Hindlimb muscle (tissue), 1 donor: ENCODE measurements at places on chromosomes 11 and 22. TPM values are rescaled to one million over a fixed set of nuclear protein-coding genes. Genes with fewer than 3 reads are reported as not detected.

DNA sequence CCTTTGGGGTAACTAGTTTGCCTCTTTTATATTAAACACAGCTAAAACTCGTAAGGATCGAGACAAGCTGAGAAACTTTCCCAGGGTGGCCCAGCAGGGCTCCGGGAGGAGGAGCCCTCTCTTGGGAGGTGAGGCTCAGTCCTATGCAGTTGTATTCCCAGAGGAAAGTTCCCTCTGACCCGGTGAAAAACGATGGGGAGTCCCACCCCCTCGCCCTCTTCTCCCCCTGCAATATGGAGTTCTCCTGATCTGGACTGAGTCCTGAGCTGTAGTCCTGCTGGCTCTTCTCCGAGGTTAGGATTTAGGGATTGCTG, 1.3 kb downstream of the NTM start:
- DNase-seq = no peak

DNA sequence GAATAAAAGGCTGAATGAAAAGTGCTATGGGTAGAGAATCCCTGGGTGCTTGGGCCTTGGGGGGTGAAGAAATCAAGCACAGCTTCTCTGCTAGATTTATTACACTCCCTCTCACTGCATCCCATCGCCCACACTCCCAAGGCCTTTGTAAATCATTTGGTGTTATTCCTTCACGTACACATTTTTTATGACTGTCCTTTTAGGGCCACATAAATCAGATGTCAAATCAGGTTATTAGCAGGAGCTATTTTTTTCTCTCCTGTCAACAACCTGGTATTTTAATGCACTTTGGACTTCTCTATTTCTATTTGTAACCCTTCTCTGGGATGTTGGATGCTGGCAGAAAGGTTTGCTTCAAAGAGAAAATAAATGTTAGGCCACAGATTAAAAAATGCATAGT, 408.8 kb downstream of the INSC start:
- DNase-seq = no peak

DNA sequence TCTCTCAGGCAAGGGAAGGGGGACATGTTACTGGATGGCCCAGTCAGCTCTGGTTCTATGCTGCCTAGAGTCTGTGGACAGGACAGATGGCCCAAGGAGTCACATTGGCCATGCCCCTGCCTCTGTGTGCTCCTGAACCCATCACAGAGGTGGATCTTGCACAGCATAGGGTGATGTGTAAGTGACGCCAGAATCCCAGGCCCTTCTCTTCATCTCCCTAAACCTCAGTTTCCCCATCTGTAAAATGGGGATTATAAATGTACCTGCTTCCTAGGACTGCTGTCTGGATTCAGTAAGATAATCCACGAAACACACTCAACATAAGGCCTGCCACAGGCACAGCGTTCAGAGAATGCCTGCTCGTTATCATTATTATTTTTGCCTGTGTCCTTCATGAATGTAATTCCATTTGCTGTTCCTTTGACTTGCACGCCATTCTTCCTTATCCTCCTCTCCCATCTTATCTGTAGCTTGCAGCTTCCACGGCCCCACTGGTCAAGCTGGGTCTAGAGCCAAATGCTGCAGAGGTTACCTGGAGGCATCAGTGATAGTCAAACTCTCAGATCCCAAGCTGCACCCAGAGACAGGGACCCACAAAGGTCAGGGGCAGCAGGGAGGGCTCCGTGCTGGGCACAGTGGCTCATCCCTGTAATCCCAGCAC, 207.0 kb downstream of the MN1 start:
- no peak for DNase-seq

The MRGPRX2 gene
- polyA plus RNA-seq = not detected

The CWC15 gene
- 69.1 TPM for polyA plus RNA-seq

- no peak for DNase-seq
Measured at GRCh38 chr11:31664129-31664528, 147.0 kb downstream of the PAX6 start.

- DNase-seq = no peak
Measured at GRCh38 chr11:119910051-119910450, 181.1 kb upstream of the NECTIN1 start.
